ENCODE measurements at places on chromosomes 2 and 18.

GRCh38 chr2:70080610-70081200 is 6.6 kb upstream of the PCBP1 start:
- no peak for DNase-seq

GRCh38 chr2:108634011-108634410 is 85.3 kb upstream of the RANBP2 start:
- DNase-seq = no peak

- DNase-seq = peak; percentile 0
These were observed 807.8 kb downstream of the TRIB2 start for GRCh38 chr2:13524492-13524891.

DNA sequence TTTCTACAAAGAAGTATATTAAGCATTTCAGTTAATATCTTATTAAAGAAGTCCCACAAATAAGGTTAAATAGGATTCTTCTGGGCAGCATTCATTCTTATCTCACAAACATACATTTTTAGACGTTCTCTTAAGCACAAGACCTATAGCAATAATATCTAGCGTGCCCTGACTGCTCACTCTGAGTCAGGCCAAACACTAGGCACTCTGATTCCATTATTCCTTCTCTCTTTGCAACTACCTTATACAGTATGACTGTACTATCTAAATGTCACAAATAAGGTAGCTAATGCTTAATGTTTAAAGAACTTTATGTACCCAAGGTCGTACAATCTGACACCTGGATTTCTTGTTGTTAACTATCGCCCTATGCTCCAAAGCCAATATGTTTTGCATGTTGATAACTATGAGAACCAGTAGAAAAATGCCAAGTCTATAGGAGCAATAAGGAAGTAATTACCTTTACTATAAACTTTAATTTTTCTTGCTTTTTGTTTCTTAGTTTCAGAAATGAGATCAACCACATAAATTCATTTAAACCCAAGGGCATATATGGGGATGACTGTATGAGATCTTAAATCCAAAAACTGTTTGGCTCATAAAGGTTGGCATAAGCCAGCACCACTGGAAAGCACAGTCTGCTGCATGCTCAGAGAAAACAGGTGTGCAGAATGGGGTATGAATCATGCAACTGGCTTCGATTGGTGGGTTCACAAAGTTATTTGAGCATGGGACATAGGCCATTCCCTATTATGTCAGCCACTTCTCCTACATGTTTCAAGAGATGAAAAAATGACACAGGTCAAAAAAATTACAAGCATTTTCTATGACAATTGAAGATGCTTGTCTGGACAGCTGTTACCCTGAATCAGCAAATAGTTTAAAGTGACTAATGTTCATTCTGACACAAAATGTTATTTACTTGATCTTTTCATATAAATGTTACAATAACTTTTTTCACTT is 352.0 kb downstream of the IRS1 start:
- no peak for DNase-seq

DNA sequence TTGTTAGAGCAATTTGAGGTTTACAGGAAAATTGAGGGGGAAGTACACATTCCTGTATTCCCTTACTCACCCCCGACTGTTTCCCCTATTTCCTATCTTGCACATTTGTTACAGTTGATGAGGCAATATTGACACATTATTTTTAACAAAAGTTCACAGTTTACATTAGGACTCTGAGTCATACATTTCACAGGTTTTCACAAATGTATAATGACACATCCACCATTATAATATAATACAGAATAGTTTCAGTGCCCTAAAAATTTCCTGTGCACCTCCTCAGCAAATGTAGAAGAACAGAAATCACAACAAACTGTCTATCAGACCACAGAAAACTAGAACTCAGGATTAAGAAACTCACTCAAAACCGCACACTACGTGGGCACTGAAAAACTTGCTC is 160.6 kb upstream of the RMP24 start:
- DNase-seq = no peak

DNA sequence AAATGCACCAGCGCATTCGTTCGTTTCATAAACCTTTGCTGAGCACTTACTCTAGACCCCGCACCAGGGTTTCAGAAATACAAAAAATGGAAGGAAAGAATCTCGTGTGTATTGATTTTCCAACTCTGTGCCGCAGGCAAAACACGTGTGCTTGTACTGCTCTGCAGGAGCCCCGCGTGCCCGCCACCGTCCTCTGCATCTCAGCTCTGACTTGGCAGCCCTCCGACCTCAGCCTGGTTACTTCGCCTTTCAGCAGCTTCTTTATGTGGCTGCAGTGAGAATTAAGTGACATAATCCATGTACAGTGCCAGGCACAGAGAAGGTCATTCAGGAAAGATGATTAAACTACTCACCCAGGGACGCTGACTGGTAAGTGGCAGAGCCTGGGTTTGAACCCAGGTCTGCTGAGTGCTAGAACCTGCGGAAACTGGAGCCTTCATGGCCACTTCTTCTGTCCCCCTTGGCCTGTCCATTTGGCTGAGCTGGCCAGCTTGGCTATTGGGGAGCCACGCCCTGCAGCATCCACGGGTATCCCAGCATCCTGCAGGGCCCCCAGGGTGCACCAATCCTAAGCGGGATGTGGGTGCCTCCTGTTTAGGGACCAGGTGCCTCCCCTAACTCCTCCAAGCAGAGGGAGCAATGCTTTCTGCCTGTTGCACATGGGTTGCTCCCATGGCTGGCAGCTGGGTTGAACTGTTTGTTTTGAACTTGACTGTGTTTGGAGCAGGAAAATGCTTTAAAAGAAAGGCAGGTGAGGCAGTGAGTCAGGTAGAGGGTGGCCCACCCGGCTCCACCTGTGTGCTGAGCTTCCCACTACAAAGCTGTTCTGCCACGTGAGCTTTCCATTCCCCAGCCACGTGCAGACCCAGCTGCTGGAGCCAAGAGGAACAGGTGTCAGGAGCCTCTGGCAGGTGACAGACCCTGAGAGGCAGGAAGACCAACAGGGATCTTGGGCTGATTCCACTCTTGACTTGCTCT is 34.3 kb downstream of the INHBB start:
- no peak for DNase-seq

GRCh38 chr2:191125646-191126045 is 25.1 kb downstream of the STAT4 start:
- no peak for DNase-seq

DNA sequence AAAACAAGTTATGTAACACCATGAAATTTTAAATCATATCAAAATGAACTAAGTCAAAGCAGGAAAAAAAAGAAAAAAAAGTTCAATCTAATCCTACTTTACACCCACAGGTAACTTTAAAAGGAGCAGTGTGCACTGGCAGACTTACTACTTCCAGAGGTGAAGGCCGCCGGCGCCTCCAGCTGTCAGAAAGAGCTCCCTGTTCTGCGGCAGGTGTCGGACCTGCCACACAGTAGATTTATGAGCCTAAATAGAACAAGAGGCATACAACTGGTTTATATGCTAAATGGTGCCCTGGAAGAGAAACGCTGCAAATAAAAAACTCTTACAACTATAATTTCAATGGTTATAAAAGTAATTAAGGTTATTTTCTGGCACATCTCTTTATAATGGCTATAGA is 23.1 kb upstream of the PNO1 start:
- no peak for DNase-seq

DNA sequence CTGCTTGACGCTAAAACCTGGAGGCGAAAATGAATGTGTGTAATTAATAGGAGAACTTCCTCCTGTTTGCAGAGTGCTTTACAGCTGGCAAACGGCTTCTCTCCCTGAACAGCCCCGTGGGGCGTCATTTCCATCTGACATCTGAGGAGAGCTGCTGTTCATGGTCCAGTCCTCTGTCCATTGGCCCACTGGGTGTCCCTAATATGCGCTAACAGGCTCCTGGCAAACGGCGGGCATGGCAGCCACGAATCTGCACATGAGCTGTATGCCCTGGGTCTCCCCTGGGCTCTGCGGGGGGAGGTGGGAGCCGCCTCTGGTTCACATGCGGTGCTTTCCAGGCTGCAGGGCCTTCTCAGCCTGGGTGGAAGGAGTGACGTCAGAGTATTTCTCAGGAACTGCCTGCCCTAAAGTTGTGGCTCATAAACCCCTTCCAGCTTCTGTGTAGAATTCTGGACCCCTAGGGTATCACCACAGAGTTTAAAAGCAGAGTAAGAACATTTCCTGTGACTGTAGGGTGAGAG is 73.2 kb downstream of the LRRFIP1 start:
- DNase-seq = no peak

- no peak for DNase-seq
These were observed 32.3 kb downstream of the PTPN2 start for GRCh38 chr18:12851716-12852115.

- DNase-seq = no peak
These were observed 116.2 kb downstream of the GATA6 start for GRCh38 chr18:22285361-22286140.

DNA sequence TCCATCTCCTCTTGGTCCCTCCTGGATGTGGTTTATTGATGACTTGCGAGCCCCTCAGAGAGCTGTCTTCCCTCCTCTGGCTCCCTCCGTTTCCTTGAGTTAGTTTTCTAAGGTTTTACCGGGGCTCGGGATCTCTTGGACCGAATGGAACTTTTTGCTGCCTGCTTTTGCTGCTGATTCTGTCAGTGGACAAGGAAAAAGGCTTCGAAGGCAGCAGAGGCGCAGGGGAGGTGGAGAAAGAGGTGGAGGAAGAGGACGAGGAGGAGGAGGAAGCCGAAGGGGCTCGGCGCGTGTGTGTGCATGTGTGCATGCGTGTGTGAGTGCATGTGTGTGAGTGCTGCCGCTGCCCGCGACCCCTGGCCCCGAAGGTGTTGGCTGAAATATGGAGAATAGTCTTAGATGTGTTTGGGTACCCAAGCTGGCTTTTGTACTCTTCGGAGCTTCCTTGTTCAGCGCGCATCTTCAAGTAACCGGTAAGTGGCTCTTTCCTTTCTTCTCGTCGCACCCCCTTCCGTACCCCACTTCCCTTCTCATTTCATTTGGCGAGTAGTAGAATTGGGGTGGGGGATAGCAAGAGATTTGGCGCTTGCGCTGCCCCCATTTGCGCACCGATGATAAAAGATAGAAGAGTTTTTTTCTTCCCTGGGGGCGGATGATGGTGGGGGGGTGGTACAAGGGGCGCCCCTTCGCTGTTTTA is 557 bp downstream of the DCC start:
- no peak for DNase-seq

GRCh38 chr18:54871231-54871630 is 43.0 kb downstream of the RAB27B start:
- no peak for DNase-seq

DNA sequence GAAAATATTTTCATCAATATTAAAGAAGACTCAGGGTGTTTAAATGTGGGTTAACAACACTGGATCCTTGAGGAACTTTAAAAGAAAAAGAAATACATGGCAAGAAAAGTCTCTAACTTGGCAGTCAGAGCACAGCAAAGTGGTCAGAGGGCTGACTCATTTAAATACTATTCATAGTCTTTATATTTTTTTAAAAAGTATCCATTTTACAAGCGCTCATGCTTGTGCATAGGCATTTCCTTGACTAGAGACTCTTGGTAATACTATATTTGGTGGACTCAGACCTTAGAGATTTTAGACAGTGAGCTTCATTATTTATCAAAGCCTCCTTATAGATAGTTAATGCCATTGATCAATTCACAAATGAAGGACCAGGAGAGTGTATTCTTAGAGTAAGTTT is 110.2 kb downstream of the ABCA12 start:
- no peak for DNase-seq
